ENCODE measurements at places on chromosomes 4 and X.

- DNase-seq = no peak
Observed at GRCh38 chrX:916230-916599, 285.6 kb downstream of the SHOX start.

DNA sequence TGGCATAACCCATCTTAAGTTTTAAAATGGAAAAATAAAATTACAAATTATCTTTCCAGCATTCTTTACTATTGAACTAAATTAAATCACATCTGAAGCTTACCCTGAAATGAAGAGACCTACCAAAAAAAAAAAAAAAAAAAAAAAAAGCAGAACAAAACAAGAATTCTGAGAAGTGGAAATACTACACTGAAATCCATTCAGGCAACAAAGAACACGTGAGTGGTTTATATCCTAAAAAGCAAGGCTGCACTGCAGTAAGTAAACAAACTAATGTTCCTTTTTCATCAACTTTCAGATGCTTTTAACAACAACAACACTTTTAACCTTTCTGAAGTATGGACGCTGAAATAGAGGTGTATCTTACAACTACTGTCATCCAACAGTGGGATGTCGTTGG, 7.5 kb downstream of the FRYL start:
- no peak for DNase-seq

DNA sequence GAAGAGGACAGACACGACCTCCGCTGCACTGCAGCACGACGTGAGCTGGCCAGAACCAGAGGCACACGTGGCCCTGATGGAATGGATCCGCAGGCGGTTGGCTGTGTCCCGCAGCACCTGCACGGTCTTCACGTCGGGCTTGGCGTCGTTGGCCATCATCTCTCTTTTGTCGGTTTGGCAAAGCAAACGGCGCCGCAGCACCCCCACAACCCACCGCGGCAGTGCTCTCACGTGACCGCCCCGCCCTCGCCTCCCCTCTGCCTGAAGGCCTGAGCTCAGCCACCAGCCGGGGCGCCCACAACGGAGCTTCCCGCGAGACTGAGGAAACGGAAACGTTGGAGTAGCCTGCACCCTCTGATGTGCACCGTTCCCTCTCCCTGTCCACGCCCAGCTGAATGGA, at the start of gene TKTL2:
Gene TKTL2 (minus strand): TSS at position 179 of the 400 bp plus-strand sequence. CDS start 20 bp downstream, at position 159.
- no peak for DNase-seq

DNA sequence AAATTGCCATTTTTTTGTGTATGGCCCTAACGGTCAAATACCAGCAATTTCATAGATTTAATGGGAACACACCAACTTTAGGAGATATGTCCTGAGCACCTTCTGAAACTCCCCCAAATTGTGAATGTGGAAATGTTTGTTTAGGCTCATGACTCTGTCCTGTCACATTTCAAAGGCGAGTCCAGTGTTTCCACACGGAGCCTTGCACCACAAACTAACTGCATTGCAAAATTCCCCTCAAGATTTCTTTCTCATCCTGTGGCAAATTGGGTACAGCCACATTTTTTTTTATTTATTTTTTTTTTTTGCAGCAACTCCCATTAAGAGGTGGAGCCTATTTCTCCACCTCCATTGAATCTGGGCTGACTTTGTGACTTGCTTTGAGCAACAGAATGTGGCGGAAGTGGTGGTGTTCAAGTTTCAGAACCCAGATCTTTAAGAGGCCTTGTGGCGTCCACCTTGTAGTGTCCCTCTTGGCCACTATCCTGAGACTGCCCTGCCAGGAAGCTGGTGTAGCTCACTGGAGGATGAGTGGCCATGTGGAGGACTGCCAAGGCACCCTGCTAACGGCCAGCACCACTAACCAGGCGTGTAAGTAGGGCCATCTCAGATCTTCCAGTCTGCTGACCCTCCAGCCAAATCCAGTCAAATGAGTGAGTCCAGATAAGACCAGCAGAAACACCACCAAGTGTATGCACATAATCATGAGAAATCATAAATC, 172.4 kb upstream of the SCML1 start:
- DNase-seq = no peak

DNA sequence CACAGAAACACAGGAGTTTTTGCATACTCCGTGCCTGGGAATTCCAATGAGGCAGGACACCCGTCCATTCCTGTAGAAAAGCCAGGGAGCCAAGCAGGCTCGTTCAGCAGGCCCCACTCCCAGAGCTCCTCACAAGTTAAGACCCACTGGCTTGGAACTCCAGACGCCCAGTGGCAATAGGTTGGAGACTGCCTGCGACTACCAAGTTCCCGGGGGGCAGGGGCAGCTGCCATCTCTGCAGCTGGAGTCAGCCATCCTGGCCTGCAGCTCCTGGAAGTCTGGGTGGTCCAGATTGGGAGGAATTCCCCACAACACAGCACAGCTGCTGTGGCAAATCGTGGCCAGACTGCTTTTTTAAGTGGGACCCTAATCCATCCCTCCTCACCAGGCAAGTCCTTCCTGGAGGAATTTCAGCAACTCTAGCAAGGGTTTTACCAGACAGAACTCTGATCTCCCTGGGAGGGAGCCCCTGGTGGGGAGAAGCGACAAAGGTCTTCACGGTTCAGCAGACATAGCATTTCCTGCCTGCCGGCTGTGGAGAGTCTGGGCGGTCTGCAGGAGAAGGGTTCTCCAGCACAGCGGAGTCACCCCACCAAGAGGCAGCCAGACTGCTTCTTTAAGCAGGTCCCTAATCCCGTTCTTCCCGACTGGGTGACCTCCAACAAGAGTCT, 231.9 kb downstream of the STPG2 start:
- no peak for DNase-seq

- DNase-seq = no peak
Observed at GRCh38 chr4:19309378-19309777, 942.3 kb upstream of the SLIT2 start.
